ENCODE measurements at places on chromosomes 16 and 17.

DNA sequence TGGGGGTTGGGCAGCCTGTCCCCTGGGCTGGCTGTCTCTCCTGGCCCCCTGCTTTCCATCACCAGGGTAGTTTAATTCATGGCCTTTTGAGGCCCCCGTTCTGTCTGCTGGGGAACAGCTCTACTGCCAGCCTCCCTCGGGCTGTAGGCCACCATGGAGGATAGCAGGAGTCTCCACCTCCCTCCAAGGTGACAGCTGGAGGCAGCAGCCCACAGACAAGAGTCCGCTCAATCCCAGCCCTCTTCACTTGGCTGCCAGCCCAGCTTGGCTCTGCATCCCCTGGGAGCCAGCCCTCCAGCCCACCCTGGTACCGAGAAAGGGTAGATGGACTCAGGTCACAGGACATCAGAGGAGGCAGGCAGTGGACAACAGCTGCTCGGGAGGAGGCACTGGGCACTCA, 194.6 kb upstream of the SDK2 start:
- no peak for ATAC-seq

GRCh38 chr17:49249292-49249794, 18.8 kb upstream of the PHOSPHO1 start:
- ATAC-seq, result no peak

- ATAC-seq, result peak; percentile 37
Measured at GRCh38 chr17:50151937-50152547, 1.6 kb upstream of the PPP1R9B start.

- ATAC-seq, result no peak
Measured at GRCh38 chr16:24069036-24069590, 187.0 kb upstream of the CACNG3 start.

- ATAC-seq, result no peak
Measured at GRCh38 chr17:78458736-78459335, 80.4 kb downstream of the PGS1 start.
